ENCODE measurements at places on chromosomes 11 and 22. TPM values are rescaled to one million over a fixed set of nuclear protein-coding genes. Genes with fewer than 3 reads are reported as not detected.

TMPRSS13 gene
- not detected for total RNA-seq

PKDREJ gene
- total RNA-seq, result not detected

P2RY2 gene
- total RNA-seq, result 0.28 TPM

PRR33 gene
- not detected for total RNA-seq

CPT1A gene
- total RNA-seq, result 30.2 TPM

SLC22A9 gene
- not detected for total RNA-seq

SHANK2 gene
- total RNA-seq, result 5.0 TPM

DGKZ gene
- 26.8 TPM for total RNA-seq

RIMBP3B gene
- under 0.01 TPM for total RNA-seq

RAB36 gene
- total RNA-seq, result 1.1 TPM

CCDC81 gene
- total RNA-seq, result 12.1 TPM

PDGFB gene
- 1.1 TPM for total RNA-seq

MOV10L1 gene
- 5.1 TPM for total RNA-seq

TRIM49 gene
- total RNA-seq, result not detected

PKP3 gene
- total RNA-seq, result 2.1 TPM

HSPB2 gene
- total RNA-seq, result 0.28 TPM

KRTAP5-2 gene
- not detected for total RNA-seq

SBF1 gene
- total RNA-seq, result 64.2 TPM

TTC28 gene
- total RNA-seq, result 20.3 TPM

GSTT2 gene
- 0.56 TPM for total RNA-seq

GUCY1A2 gene
- 2.5 TPM for total RNA-seq

DEFB131B gene
- not detected for total RNA-seq

TSPO gene
- 311 TPM for total RNA-seq

PARVB gene
- 48.1 TPM for total RNA-seq

CDC42EP2 gene
- total RNA-seq, result 18.3 TPM

OR5D13 gene
- not detected for total RNA-seq

GCAT gene
- 37.6 TPM for total RNA-seq

PLEKHA7 gene
- total RNA-seq, result 0.58 TPM

ACR gene
- not detected for total RNA-seq

C22orf42 gene
- total RNA-seq, result not detected

Data from regular cardiac myocyte (primary cell).